DMS79 (cell line): ENCODE measurements at places on chromosomes 2 and 18.

DNA sequence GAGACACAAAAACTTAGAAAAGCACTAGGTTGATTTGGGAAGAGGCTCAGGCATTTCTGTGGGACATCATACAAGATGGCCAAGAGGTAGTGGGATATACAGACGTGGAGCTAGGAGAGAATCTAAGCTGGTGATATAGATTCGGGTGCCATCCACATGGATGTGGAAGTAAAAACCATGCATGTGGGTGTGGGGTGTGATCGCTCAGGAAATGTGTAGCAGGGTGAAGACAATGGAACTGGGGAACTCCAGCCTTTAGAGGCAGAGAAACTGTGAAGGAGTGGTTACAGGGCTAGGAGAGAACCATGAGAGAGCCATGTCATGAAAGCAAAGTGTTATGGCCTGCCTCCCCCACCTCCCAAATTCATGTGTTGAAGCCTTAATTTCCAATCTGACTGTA is 43.0 kb upstream of the CTLA4 start:
- DNase-seq: no peak

- no peak for DNase-seq
Observed at GRCh38 chr2:2158189-2158826, 172.8 kb downstream of the MYT1L start.

- DNase-seq: no peak
Observed at GRCh38 chr18:2818281-2818680, 28.5 kb upstream of the EMILIN2 start.

DNA sequence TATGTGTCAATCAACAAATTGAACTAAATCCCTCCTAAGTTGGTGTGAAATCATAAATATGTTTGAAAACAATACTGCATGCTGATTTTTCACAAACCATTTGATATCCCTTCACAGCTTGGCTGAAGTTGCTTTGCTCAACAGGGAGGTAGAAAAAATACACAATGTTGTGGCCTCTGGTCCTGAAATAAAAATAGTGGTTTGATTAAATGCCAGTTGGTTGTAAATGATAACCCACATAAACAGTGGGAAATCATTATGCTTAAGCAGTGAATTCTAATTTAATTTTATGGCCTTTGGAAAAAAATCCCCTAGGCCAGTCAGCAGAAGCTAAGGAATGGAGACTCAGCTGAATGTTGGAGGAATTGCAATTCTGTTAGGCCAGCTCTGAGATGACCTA is 359.4 kb upstream of the CWC22 start:
- DNase-seq: no peak

GRCh38 chr18:75339936-75340605 is 87.4 kb downstream of the SMIM21 start:
- no peak for DNase-seq
